Midbrain (tissue), 1 donor: ENCODE measurements at places on chromosomes 3 and 15.

DNA sequence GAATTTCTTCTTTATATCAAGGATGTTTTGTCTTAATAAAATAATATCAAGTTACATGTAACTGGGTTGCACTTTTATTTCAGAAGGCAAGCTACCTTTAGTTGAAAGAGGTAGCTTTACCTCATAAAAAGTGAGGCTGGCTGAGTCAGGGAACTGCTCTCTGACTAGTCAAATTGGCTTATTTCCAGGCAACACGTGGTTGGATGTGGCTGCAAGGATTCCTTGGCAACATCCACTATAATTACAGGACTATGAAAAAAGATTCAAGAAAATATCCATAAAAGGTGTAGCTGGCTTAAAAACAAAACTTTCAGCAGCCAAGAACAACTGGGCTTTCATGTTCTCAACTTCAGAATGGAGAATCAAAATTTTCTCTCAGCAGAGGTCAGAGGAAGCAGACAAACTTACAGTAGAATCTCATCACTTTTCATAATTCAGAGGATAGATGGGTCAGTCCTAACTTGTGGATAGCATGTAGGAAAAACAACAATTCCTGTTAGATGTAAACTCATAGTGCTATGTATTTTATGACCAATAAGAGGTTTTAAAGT lies 779.1 kb downstream of the MECOM start:
- DNase-seq: no peak

DNA sequence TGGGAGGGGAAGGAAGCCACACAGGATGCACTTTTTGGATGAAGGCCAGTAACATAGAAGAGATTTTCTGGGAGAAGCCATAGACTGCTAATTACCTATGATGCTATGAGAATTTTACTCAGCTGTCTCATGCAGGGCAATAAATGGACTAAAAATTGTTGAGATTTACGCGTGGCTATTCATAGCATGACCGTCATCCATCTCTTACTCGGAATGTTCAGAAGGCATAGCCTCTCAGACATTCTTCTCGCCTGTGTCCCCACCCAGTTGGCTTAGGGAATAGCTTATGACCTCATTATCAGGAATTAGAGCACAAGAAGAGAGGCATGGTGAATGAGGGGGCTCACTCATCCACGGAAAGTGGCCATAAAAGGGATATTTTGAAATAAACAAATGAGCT lies 107.9 kb upstream of the ATP10A start:
- no peak for DNase-seq

DNA sequence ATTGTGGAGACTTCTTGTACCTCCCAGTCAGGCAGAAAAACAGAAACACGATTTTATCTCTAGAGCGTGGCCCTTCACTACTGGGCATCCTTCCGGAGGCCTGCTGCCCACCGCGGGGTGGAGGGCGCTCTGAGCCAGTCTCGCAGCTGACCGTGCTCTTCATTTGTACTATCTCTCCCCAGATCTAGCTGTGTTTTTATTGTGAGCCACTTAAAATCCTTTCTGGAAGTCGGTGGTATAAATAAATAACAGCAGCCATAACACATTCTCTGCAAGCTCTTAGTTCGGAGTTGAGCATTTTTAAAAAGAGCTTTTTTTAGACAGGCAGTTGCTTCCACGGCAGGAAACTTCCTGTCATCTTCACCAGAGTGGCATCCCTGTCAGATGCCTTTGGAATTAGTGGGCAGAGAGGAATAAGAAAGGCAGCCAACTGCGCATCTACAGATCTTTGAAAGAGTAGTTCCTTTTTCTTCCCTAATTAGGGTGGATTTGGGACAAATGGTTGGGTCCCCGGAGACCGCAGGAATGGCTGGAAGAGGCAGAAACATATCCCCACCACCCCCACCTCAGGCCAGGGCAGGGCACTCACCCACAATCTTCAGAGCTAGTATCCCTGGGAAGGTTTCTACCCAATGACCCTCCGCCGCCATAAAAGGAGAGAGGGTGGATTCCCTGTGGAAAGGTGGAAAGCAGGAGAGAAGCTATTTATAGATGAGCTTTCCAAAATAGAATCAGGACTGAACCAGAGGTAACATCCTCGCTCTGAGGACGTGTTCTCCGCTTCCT lies 91.1 kb downstream of the TOP2B start:
- DNase-seq: no peak

- DNase-seq: no peak
Measured at GRCh38 chr3:160027541-160028195, 39.0 kb downstream of the IL12A start.

DNA sequence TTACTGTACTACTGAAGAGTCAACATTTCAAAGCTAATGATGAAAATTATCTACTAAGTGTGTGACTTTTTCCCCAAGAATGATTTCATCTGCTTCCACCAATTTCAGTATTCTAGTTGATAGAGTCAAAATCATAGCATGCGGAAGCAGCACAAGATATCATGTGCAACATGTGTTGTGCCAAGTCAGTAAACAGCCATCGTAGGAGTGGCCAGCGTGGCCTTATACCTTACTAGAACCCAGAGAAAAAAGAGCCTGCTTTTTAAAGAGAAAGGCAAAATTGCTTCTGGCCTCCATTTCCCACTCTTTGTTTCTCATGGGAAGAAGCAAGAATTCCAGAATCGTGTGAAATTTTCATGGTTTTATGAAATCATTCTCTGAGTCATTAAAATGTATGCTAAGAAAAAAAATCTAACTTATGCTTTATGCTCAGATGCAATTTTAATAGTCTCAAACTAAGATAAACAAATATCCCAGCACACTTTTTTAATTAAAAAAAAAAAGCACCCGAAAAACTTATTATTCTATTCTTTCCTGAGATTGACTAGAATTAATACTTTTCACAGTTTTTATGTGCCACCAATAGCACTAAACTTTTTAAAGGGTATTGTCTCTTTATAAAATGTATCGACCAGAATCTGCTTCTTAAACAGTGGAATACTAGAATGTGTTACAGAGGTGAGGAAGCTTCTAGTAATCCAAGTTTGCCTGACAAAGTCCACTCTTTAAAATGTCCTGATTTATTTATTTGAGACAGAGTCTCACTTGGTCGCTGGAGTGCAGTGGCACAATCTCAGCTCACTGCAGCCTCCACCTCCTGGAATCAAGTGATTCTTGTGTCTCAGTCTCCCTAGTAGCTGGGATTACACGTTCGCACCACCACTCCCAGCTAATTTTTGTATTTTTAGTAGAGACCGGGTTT lies 87.3 kb downstream of the MBNL1 start:
- no peak for DNase-seq

DNA sequence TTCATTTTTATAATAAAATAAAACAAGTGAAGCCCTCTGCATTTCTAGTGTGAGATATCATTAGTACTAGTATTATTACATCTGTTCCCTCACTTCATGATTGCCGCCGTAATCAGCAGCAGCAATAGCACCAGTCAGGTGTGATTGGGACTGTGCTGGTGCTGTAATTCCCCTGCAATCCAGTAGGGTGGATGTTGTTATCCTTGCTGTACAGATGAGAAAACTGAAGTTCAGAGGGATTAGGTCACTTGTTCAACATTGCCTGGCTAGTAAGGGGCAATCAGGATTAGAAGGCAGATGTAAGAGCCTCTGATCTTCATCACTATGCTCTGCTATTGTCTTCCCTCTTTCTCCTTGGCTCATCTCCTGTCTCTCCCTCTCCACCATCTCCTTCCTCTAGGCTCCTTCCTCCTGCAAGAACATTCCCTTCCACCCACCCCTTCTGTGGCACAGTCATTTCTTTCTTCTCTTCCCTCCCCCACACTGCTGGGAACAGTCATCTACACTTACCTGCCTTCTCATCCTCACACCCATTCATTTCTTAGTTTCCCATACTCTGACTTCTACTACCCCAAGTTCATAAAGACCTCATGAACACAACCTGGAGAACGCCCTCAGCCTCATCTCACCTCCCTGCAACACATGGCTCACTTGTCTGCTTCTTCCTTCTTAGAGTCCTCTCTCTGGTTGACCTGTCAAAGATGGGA lies 29.7 kb downstream of the CRYGS start:
- DNase-seq: no peak

GRCh38 chr3:175916191-175916934 lies 1057.2 kb downstream of the NAALADL2 start:
- DNase-seq: no peak

DNA sequence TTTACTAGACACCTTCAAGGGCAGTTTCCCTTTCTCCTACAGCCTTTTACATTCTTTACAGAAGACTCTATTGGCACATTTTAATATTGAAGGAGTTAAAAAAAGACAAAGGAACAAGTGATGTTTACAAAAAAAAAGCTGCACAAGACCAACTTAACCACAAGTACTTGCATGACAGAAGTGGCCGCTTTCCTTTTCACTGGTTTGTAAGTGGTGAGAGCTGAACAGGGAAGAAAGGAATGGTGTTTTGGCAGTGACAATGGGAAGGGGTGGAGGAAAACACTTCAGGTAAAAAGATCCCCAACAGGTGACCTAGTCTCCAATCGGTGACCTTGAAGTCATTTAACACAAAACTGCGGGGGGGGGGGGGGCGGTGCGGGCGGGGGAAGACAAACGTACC lies 1.1 kb downstream of the WDR72 start:
- DNase-seq: no peak

DNA sequence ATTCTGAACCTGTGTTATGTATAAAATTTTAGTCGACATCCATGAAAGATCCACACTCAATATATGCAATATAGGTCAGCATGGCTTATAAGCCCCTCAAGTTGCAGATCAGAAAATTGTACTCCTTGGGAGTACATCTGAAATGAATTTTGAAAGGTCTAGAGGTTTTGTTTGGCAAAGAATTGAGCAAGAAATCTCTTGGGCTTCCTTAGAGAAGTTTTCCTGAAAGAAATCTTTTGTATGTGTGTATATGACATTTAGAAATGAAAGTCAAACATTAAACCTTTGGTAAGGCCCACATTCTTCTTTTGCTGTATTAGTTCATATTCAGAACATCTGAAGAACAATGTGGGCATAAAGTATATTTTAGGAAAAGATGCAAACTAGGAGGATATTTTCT lies 1006.6 kb downstream of the NAALADL2 start:
- no peak for DNase-seq

DNA sequence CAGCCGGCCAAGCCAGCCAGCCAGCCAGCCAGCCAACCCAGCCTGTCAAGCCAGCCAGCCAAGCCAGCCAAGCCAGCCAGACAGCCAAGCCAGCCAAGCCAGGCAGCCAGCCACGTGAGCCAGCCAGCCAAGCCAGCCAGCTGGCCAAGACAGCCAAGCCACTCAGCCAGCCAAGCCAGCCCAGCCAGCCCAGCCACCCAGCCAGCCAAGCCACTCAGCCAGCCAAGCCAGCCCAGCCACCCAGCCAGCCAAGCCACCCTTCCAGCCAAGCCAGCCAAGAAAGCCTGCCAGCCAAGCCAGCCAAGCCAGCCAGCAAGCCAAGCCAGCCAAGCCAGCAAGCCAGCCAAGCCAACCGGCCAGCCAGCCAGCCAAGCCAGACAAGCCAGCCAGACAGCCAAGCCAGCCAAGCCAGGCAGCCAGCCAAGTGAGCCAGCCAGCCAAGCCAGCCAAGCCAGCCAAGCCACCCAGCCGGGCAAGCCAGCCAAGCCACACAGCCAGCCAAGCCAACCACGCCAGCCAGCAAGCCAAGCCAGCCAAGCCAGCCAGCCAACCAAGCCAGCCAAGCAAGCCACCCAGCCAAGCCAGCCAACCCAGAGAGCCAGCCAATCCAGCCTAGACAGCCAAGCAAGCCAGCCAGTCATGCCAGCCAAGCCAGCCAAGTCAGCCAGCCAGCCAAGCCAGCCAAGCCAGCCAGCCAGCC lies 199.5 kb downstream of the GOLGA6L6 start:
- no peak for DNase-seq

- DNase-seq: peak; percentile 88
Measured at GRCh38 chr15:63600616-63601025, 3.4 kb downstream of the FBXL22 start.

- DNase-seq: no peak
Measured at GRCh38 chr3:166444756-166445155, 607.5 kb upstream of the BCHE start.

- no peak for DNase-seq
Measured at GRCh38 chr3:123621850-123622189, 37.0 kb upstream of the HACD2 start.

DNA sequence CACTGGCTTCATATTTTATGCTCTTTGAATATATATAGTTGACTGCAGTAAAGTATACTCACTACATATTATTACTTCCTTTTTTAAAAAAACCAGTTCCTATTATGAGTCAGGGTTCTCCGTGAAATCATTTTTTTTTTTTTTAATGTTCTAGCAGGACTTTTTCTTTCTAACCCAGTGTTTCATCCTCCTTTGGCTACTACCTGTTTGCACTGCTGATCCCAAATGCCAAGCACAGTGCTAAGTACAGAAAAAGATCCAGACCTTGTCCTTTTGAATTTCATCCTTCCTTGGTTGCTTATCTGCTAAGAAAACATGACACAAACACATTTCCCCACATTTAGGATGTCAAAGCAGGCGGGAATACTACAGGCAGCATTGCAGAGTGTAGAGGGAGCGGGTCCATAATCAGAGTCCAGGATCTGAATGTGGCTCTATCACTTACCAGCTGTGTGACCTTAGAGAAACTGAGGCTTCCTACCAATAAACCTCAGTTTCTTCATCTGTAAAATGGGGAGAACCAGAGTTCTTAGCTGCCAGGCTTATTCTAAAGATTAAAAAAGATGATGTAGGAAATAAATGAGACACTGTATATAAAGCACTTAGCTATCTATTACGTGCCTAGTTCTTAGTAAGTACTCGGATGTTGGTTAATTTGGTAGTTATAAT lies 37.2 kb upstream of the ANPEP start:
- no peak for DNase-seq

- no peak for DNase-seq
Measured at GRCh38 chr3:127680146-127680661, 7.5 kb downstream of the ABTB1 start.

- peak; percentile 6 for DNase-seq
Measured at GRCh38 chr3:99686955-99687612, 48.7 kb downstream of the COL8A1 start.

- DNase-seq: no peak
Measured at GRCh38 chr3:146558781-146559180, 14.4 kb upstream of the PLSCR1 start.

DNA sequence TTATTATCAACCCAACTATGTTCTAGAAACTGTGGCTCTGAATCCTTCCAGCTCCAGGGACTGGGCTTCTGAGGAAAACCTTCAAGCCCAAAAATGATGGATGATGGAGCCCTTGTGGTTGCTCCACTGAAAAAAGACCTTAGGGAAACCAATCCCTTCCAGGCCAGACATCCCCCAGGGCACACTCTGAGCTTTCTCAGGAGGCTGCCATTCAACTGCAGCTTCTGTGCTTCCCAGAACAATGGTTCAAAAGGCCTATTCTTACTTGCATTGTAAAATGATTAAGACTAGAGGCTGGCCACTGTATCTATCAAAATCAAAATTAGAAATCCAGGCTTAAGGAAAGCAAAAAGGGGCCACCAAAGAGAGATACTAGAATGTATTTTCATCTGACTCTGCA lies 27.3 kb downstream of the EID1 start:
- DNase-seq: no peak

- DNase-seq: no peak
Measured at GRCh38 chr3:107816107-107816506, 274.7 kb downstream of the CD47 start.

GRCh38 chr3:38117748-38118420 lies 19.0 kb downstream of the ACAA1 start:
- DNase-seq: peak; percentile 20
